ENCODE measurements at places on chromosomes 13 and 19.

DNA sequence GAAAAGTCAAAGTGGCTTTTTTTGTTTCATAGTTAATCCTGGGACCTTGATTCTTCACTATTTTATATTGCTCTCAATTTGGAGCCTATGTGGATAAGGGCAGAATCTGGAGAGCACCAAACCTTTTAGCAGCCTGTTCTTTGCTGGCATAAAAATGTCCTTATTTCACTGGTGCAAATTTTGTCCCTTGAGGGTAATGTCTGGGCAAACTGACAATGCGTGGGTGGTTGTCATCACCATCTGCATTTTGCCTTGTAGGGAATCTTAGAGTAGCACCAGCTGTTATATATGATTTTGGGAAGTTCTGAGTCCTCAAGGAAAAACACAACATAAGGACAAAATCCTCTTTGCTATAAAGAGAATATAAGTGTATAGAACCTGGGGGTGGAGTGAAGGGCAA, 336.9 kb upstream of the HTR2A start:
- DNase-seq: no peak

DNA sequence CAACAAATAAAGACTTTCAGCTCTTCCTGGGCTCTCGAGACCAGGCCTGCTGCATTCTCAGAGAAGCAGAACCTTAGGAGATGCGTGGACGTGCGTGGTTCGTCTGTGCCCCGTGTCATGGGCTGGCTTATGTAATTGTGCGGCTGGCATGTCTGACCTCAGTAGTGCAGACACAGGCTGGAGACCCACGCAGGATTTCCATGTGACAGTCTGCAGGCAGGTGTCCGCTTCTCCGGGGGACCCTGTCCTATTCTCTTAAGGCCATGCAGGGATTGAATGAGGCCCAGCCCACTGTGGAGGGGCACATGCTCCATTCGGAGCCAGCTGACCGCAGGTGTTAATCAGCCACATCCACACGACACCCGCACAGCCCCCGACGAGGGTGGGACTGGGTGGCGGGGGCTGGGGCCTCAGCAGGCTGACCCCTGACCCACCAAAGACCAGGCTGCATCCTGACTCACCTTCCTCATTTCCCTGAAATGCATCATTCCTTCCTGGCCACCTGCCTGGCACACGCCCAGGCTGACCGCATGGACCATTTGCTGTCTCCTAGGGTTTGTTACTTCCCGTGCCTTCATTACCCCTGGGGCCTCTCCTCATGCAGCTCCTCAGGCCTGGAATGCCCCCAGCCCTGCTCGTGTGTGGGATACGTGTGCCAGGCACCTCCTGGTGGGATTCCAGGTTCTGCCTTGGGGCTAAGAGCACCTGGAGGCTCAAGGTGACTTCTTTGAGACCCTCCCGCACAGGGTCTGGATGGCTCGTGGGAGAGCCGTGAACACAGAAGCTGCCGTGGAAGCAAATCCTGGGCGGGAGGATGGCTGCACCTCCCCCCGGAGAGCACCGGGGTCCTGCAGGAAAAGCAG, 10.7 kb upstream of the MCF2L start:
- no peak for DNase-seq

DNA sequence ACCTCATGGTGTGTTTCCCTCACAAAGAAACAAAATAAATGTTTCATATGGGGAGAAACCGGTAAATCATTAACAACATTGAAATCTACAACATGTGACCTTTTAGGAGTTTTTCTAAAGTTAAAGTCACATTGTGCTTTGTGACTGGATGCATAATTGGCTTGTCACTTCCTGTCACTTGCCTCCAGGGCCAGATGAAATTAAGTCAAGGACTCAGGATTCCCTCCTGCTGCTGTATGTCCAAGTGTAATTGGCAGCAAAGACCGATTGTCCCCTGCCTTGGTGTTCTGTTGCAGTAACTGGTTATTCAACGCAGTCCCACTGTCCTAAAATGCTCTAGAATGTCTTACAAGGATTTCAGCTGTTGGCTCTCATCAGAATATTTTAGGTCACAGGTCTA, 448.2 kb downstream of the LIG4 start:
- no peak for DNase-seq

DNA sequence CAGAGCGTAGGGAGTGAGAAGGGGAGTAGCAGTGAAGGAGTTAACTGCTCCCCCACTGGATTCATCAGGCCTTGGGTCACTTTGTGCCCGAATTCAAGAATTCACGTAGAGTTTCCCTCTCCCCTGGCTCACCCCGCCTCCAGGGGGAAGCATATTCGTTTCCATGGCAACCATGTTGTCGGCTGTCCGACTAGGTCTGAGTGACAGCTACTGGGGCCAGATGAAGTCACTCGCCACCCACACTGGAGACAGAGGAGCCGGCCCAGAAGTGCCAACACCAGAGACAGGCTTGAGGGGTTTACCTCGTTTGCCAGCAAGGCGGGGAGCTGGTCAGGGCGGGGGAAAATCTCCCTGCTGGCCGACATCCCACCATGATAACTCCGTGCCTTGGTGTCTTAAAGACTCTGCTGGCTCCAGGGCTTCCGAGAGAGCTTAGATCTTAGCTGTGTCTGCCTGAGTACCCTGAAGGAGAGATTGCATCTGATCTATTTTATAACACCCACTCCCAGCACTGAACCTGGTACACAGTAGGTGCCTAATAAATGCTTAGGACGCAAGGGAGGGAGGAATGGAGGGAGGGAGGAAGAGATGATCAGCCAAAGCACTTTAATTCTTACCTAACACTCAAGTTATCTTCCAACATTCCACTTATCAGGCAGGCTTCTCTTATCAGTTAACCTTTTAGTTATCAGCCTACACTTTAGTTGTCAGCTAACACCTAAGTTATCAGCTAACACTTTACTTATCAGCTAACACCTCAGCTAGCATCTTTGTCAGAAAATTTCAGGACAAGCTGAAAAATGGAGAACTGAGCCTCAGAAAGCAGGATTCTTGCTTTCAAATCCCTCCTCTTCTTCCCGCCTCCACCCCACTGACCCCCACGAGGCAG, 57.2 kb upstream of the ZNRF4 start:
- no peak for DNase-seq

DNA sequence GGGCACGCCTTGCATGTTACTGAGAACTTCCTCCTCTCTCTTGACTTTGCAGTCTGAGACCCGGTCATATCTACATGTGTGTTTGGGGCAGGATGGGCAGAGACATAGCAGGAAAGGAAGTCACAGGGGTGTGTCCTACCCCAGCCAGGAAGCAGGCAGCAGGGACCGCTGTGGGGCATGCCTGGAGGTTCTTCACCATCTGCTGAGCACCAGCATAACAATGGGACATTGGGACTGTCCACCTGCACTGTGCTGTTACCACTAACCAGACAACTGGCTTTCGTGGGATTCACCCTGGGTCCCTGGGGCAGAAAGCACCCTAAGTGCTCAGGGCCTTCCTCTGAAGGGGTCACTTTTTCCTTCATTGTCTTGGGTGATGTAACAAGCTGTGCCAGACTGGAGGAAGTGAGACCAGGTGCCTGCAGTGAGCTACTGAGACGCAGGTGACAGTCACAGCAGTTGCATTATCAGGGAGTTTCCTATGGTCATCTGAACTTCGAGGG, 2.6 kb upstream of the HAUS5 start:
- DNase-seq: no peak

DNA sequence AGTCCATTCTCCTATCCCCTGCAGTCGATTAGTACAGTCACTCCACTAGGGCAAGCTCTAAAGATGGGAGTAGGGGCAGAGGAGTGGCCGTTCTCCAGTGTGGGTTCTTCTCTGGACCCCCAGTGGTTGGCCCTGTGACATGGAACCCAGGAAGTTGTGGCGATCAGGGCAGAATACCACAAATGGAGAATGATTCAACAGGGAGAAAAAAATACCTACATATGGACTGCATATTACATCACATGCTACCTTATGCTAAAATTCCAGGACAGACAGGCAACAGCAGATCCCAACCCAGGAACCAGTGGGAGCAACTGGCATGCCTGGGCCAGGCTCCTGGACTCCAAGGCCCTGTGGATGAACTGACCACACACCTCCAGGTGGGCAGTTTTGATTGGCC, 20.4 kb downstream of the POU2F2 start:
- no peak for DNase-seq

DNA sequence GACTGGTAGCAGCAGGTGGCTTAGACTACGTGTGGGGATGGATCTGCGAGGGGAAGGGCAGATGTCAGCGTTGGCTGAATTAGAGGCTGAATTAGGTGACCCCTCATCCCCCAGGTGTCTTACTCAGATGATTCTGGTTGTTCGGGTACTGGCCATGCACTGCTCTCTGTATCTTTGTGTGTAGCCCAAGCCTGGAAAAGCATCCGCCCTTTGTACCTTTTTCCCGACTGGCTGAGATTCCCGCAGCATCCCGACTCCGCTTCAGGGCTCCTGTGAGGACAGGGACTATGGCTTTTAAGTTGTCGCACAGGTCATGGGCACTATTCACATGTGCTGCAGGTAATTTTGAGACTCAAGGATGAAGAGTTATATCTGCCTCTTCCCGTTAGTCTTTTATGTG, 7.2 kb downstream of the TFDP1 start:
- no peak for DNase-seq

GRCh38 chr13:104979281-104980030, 1556.0 kb downstream of the EFNB2 start:
- DNase-seq: no peak

Data from GOT3 (cell line).